Foreskin melanocyte (primary cell): ENCODE measurements at places on chromosomes 4 and X.

DNA sequence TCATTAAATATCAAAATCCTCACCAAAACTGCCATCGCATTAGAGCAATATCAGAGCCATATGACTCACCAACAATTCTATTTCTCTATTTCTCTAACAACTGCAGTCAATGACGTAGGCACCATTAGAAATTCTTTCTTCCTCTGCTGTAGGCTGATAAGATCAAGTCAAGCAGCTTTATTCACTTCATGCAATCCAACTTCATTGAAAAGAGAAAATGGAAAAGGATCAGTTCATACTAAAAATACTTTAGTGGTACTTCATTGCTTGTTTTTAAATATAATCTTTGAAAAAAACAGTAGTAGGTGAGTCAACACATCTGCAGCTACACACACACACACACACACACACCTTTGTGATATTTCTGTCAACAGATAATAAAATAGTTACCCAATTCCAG lies 345.3 kb upstream of the TENM3 start:
- no peak for DNase-seq

DNA sequence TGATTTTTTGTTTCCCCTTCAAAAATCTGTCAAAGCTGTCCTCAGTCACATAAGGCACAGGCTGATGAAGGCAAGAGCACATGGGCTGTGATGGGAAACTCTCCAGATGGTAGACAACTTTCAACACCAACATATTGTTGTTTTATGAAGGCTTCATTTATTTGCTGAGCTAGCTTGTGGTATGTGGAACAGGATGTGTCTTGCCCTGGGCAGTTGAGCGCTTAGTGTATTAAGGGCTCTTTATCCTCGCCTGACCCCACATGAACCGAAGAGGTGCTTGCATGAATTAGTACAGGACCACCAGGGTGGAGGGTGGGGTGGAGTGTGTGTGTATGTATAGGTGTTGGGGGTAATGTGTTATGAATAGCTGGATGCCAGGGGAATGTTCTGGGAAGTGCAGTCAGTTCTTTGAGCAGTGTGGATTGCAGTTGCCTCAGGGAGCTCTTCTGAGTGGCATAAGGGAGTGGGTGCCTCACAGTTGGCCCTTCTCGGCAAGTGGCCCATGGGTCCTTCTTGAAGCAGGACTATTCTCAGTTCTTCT lies 103.1 kb downstream of the PHEX start:
- peak; percentile 88 for DNase-seq

DNA sequence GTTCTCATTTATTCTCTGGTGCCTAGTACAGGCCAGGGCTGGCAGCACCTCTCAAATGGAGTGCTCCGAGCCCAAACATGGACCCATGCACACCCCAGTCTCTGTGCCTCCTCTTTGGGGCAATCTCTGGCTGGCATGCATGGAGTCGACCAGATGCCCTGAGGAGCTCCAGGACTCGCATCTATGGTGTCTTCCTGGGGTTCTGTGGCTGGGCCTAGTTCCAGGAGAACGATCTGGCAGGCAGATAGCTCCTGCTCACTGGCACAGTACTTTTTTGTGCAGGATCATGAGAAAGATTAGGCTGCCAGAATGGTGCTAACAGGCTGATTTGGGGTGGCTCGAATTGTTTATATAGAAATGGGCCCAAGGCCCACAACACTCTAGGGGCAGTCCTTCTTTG lies 72.0 kb upstream of the PJA1 start:
- DNase-seq, result no peak

DNA sequence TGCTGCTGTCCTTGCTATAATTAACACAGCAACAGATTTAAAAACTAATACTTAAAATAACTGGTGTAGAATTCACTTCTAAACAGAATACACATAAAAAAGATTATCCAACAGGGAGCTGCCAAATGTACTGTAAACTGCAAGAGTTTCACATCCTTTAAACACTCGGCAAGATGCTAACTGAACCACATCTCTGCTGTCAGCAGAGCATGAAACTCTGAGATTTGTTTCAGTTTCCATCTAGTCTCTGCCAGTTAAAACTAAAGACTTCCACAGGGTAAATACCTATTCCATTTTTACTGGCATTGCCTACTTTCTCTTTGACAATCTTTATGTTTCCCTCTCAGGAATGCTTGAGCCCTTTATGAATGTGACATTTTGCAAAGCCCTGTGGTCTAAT lies 127.7 kb downstream of the SLC7A11 start:
- no peak for DNase-seq

- peak; percentile 90 for DNase-seq
These were observed 261.1 kb upstream of the GATB start for GRCh38 chr4:152021788-152022438.

GRCh38 chr4:41537292-41537890 lies 566 bp upstream of the LIMCH1 start:
- no peak for DNase-seq

DNA sequence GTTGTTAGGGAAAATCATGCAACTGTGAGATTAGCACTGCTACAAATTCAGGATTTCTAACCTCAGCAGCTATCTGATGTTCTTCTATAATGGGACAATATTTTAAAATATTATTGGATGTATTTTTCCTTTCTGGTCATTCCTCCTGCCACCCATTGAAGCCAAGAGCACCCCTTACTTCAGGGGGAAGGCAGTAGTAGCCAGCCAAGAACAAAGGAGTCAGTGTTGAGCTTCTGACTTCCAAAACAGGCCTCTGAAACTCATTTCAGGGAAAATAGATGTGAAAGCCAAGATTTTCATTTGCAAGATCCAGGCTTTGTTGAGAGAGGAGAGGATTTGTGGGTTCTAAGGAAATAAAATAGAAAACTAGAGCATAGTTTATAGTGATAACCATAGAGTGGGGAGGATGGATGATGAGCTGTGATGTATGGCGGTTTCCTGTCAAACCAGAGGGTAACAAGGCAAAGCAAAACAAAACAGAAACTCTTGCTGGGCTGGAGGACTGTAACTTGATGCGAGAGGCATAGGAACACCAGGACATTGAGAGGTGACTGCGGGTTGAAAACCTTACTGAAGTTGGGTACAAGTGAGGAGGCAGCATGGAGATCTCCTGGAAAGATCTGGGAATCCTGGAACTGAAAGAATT lies 173.7 kb upstream of the LEF1 start:
- peak; percentile 49 for DNase-seq

- DNase-seq, result no peak
These were observed 220.5 kb downstream of the IDS start for GRCh38 chrX:149284616-149285015.

- DNase-seq, result peak; percentile 21
These were observed 511 bp downstream of the PPM1K start for GRCh38 chr4:88283661-88284438.
